ENCODE measurements at places on chromosomes 3 and 15.

DNA sequence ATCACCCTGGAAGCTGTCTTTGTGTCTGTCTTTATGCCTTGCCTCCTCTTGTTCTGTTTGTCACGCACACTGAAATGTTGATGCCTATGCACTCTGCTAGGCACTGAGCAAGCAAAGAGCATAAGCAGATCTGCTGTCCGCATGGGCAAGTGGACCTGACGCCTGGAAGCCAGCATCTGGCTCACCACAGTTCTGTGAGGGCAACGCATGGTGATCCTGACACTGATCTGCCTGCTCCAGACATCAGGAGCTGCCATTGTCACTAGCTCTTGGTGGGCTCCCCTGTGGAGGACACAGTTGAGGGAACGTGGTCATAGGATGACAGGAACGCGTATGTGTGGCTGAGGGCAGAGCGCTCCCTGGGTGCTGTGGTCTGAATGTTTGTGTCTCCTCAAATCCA is 234.6 kb downstream of the ADAMTS17 start:
- DNase-seq, result no peak

- DNase-seq, result no peak
These were observed 215.0 kb downstream of the WNT5A start for GRCh38 chr3:55272031-55272645.

DNA sequence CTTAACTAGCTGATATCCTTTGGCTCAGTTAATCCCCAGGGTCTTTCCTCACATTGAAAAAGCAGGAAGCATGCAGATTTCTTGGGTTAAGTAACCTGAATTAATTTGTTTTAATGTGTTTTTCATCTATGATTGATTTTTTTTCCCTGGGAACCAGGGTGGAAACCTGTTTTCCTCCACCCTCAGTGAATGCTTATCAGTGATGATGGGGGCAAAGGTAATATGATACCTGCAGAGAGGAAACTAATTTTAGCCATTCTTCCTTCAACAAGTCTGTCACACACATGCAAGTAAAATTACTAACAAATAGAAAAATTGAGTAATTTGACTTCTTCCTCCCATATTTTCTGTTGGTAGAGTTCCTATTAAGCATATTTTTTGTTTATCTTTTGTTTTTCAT is 5.9 kb downstream of the CASR start:
- no peak for DNase-seq

DNA sequence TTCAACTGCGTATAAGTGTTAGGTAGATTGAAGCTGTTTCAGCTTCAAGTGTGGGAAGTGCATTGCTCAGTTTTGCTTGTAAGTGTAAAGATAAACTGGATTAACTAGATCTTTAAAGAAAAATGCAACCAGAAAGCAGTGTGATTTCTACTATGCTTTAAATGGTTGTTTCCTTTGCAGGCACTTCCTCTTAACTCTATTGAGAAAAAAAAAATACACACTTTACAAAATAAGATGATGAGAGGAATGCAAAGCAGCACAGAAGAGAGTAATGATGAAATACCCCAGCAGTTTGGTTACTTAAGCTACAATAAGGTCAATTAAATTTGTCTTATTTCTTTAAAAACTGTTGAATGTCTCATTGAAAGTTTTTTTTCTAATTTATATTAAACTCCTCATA is 40.8 kb downstream of the DPH6 start:
- DNase-seq, result no peak

- no peak for DNase-seq
These were observed 5.7 kb downstream of the DNAH12 start for GRCh38 chr3:57538465-57538864.

DNA sequence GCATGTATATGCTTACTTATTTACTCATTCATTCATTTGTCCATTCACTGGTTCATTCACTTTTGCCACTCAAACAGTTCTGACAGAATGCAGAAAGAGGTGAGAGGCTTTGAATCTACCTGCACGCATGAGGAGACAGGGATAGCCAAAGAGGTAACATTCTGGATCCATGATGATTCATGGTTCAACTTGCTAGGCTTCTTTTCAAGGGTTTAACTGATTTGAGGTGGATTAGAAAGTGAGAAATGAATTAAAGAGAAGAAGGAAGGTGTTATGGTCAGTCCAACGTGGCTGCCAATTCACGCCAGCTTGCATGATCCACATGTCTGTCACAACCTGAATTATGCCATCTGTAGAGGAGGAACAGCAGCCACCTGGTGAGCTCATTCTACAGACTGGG is 260.6 kb downstream of the ARRDC4 start:
- DNase-seq, result no peak

DNA sequence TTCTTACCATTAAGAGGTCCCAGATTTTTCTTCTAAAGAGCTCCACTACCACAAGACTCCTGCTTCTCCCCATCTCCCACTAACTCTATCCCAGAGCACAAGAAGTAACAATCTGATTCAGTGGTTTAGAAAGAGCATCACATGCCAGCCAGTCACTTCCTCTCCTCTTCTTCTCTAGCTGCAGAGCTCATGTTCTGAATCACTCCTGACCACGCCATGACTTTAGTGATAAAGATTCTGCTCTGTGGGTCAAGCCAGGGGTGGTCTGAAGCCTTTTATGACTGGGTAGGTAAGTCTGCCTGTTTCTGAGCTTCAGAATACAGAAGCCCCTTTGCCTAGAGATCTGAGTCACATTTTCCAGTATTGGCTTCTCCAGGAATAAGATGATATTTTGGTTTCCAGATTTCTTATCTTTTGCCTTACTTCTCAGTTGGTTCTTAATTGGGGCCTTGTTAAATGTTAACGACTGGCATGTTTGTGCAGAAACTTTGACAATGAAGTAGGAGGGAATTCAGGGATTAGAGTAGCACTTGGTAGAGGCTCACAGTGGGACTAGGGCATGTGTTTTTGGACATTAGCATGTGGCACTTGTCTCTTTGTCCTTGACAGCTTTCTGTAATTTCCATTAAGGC is 27.6 kb upstream of the ADAMTSL3 start:
- DNase-seq, result no peak

DNA sequence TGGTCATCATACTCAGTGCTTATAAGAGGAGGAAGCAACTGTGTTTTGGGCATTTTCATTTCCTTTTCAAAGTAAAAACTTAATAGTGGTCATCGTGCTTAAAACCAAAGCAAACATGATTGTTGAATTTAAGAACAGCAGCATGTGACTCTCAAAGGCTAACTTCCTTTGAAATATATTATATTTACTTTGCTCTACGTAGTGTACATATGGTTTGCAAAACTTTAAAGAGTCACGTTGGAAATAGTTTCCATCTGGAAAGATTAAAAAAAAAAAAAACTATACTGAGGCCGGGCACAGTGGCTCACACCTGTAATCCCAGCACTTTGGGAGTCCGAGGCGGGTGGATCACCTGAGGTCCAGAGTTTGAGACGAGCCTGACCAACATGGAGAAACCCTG is 367.9 kb upstream of the BCHE start:
- no peak for DNase-seq

- no peak for DNase-seq
These were observed 142.8 kb upstream of the IQSEC1 start for GRCh38 chr3:13215940-13216546.

GRCh38 chr3:194476784-194477183 is 10.0 kb downstream of the ATP13A3 start:
- no peak for DNase-seq

DNA sequence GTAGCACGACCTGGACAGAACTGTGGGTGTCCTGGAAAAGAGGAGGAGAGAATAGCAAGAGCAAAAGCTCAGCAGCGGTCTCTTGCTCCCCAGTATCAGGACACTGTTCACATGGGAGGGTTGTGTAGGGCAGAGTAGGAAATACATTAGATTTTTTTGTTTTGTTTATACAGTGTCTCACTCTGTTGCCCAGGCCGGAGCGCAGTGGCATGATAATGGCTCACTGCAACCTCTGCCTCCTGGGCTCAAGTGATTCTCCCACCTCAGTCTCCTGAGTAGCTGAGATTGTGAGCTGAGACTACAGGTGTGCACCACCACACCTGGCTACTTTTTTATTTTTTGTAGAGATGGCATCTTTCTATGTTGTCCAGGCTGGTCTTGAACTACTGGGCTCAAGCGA is 53.3 kb downstream of the FNDC3B start:
- no peak for DNase-seq

GRCh38 chr3:129582799-129583198 is 23.7 kb downstream of the PLXND1 start:
- DNase-seq, result no peak

- DNase-seq, result no peak
These were observed 251.0 kb upstream of the MCTP2 start for GRCh38 chr15:93980261-93980911.

- DNase-seq, result peak; percentile 25
These were observed 165.8 kb upstream of the SLC2A2 start for GRCh38 chr3:171192176-171192854.

DNA sequence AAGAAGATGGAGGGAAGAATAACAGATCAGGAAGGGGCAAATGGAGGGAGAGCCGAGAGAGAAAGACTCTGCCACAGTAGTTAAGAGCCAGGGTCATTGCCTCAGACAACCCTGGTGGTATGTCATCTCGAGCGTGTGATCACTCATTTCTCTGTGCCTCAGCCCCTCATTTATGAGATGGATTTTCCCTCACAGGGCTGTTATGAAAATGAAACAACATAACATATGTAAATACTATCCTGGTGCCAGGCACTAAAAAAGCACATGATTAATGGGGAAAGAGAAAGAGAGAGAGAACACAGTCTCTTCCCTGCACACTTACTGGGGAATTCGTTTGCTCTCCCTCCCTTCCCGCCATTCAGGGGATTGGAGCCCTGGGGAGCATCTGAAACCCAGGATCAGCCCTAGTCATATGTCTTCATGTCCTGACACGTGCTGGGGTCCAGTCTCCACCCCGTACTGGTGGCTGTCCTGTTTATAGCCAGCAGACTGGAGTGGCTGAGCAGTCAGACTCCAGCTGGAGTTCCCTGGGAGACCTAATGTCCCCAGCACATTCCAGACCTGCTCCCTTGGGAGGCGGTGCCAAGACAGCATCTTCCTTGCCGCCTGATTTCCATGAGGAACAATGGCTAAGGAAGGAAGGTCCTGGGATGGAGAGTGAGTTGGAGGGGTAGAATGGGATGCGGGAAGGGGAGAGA is 14.7 kb upstream of the AMOTL2 start:
- no peak for DNase-seq

DNA sequence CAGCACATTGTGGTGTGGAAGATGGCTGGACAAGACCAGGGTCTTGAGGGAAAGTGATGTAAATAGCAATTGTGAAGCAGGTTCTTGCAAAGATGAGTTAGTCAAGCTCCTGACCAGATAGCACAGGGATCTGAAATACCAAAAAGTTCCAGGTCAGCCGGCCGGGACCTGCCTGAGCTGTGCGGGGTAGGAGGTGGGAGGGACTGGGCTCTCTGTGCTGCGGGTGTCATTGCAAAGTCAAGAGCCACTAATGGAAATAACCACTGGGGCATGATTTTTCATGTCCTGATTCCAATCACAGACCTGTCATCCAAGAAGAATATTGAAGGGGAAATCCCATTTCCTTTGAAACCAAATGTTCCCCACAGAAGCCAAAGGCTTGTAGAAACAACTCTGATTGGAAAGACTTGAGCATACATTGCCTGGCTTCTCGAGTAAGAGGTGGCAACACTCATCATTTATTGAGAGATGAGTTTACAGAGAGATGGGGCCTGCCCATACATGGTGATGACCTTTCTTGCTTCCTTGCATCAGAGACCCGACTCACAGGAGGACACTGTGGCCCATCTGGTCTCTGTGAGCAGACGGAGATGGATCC is 44.2 kb upstream of the KY start:
- DNase-seq, result no peak

- DNase-seq, result no peak
These were observed 367.4 kb downstream of the IL20RB start for GRCh38 chr3:137325170-137325569.

- peak; percentile 82 for DNase-seq
These were observed 1.9 kb upstream of the ARL6IP5 start for GRCh38 chr3:69082805-69083204.

GRCh38 chr3:124995460-124995994 is 60.3 kb downstream of the HEG1 start:
- DNase-seq, result peak; percentile 27

- no peak for DNase-seq
These were observed 128.3 kb downstream of the FBLN2 start for GRCh38 chr3:13677272-13677671.

DNA sequence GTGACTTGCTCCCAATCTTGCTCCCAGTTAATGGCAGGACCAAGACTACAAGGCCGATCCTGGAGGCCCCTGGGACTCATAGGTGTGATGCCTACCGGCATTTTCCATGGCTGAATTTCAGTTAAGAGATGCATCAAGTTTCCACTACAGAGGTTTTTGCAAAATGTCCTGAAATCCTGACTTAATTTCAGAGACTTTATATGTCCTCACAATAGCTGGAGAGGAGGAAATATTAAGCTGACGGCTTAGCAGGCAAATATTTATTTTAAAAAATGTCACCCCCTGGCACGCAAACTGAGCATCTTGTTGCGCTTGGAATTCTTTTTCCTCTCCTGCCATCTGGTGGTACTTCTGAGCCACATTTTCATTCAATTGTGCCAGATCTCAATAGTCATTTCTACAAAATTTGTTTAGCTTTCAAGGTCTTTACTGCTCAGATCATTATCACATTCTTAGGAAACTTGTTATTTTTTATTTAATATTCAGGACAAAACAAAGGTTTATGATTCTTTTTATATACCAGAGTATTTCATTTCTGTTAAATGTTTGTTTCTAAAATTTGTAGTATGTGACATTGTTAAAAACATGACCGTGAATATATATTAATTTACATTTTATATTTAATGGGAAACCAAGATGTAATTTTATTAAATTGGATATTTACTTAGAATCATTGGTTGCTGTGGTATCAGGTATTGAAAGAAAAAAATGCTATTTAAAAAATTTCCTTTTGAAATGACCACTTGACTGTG is 189.2 kb upstream of the THRB start:
- no peak for DNase-seq

- DNase-seq, result no peak
These were observed 79.8 kb upstream of the ZPLD1 start for GRCh38 chr3:102354818-102355515.

GRCh38 chr15:64861960-64862359 is 20.2 kb downstream of the PLEKHO2 start:
- DNase-seq, result no peak

GRCh38 chr3:79928687-79929408 is 161.1 kb upstream of the ROBO1 start:
- DNase-seq, result no peak
